Hematopoietic multipotent progenitor cell (in vitro differentiated cells): ENCODE measurements at places on chromosomes 7 and 10. TPM values are rescaled to one million over a fixed set of nuclear protein-coding genes. Genes with fewer than 3 reads are reported as not detected.

Gene CRYGN
- total RNA-seq, result not detected

Gene STOX1
- 0.54 TPM for total RNA-seq

Gene GRID2IP
- 3.2 TPM for total RNA-seq

Gene ARHGEF5
- 4.3 TPM for total RNA-seq

Gene AVPI1
- 8.9 TPM for total RNA-seq

Gene LRRN3
- under 0.01 TPM for total RNA-seq

Gene LIPM
- total RNA-seq, result not detected

Gene ZCCHC24
- 2.2 TPM for total RNA-seq

Gene SFTPA1
- total RNA-seq, result not detected

Gene DLG5
- 9.2 TPM for total RNA-seq

Gene COBL
- total RNA-seq, result 0.27 TPM

Gene NXPH1
- total RNA-seq, result not detected

Gene PMS2
- total RNA-seq, result 10.2 TPM

Gene MYH16
- not detected for total RNA-seq

Gene NUTM2E
- total RNA-seq, result under 0.01 TPM

Gene HOXA1
- total RNA-seq, result 0.27 TPM

Gene PIK3AP1
- 35.0 TPM for total RNA-seq

Gene GPR26
- under 0.01 TPM for total RNA-seq
